ENCODE measurements at places on chromosomes 7 and 10.

DNA sequence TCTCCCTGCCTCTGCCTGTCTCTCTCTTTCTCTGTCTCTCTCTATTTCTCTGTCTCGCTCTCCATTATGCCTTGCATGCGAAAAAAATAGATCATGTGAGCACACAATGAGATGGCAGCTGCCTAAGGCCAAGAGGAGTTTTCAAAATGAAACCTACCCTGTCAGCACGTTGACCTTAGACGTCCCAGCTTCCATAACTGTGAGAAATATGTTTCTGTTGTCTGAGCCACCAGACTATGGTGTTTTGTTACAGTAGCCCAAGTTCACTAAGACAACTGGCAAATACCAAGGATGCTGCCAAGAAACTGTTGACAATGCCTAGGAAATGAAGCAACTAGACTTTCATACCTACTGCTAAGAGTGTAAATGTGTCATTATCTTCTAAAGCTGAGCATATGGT, 70.6 kb upstream of the PLXDC2 start:
- DNase-seq, result no peak

DNA sequence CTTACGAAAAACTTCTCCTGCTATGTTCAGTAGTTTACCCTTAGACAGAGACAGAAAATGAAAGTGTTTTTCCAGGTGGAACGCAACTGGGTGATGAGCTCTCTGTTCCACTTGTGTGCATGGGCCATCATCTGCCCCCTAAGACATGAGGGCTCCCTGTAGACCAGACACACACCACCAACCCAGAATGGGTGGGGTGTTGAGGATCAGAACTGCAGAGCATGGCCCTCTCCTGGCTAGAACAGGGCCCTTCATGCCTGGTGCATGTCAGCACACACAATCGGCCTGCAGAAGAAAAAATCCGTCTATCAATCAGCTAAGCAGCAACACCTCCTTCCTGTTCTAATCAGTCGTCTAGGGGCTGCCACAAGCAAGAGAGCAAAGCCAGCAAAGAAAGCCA, 186.2 kb upstream of the INHBA start:
- DNase-seq, result no peak

DNA sequence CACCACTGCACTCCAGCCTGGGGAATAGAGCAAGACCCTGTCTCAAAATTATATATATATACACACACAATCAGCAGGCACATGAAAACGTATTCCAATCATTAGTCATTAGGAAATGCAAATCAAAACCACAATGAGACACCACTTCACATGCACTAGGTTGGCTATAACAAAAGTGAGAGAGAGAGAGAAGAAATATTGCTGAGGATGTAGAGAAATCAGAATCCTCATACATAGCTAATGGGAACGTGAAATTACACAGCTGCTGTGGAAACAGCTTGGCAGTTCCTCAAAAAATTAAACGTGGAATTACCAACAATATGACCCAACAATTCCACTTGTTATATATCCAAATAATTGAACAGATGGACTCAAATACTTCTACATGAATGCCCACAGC, 43.3 kb upstream of the CNNM1 start:
- peak; percentile 8 for DNase-seq

GRCh38 chr10:44757551-44758205, 153.5 kb upstream of the TMEM72 start:
- no peak for DNase-seq

DNA sequence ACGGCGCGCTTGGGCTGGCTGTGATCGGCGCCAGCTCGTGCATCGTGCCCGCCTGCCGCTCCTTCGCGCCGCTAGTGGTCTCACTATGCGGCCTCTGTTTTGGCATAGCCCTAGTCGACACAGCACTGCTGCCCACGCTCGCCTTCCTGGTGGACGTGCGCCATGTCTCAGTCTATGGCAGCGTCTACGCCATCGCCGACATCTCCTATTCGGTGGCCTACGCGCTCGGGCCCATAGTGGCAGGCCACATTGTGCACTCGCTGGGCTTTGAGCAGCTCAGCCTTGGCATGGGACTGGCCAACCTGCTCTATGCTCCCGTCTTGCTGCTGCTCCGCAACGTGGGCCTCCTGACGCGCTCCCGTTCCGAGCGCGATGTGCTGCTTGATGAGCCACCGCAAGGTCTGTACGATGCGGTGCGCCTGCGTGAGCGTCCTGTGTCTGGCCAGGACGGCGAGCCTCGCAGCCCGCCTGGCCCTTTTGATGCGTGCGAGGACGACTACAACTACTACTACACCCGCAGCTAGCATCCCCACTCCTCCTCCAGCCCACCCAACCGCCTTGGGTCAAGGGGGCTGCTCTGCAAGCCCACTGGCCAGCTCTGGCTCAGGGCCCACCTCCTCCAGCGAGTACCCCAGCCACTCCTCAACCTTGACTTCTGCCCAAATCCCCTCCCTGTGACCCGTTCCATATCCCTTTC, 1.9 kb downstream of the SLC18A3 start:
- no peak for DNase-seq

- no peak for DNase-seq
These were observed 13.4 kb upstream of the RASSF4 start for GRCh38 chr10:44946205-44946604.

GRCh38 chr10:131641231-131641630, 259.6 kb upstream of the PPP2R2D start:
- peak; percentile 21 for DNase-seq

GRCh38 chr7:142405122-142405765, 147.4 kb upstream of the PRSS58 start:
- no peak for DNase-seq

GRCh38 chr10:132898391-132899053, 43.8 kb downstream of the CFAP46 start:
- DNase-seq, result no peak

DNA sequence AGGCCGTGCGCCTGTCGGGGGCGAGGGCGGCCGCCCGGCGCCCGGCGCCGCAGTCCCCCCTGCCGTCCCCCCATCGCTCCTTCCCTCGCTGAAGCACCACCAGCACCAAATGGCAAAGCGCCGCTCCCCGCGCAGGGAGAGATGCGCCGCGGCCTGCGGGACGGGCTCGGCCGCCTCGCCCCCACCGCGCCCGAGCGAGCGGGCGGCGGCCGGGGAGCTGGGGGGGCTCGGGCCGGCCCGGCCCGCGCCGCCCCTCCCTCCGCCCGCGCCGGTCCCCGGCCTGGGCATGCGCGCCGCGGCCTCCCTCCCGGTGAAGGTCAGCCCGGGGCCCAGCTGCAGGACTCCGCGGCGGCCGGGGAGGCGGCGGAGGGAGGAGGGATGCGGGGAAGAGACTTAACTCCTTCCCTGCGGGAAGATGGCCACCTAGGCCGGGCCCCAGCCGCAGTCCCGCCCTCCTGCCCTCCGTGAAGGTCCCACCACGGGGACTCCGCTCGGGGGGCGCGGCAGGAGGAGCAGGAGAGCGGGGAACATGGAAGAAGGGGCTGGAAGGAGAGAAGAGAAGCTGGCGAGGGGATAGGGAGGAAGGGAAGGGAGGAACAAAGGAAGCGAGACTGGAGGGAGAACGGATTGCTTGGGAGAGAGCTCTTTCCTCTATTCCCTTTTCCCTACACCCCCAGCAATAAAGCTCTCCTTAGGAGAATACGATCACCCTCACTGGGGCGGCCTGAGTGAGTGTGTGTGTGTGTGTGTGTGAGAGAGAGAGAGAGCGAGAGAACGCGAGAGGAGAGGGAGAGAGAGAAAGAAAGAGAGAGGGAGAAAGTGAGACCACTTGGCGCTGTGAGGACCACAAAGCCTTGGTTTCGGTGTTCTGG, 3.4 kb upstream of the SMARCD3 start:
- peak; percentile 75 for DNase-seq

DNA sequence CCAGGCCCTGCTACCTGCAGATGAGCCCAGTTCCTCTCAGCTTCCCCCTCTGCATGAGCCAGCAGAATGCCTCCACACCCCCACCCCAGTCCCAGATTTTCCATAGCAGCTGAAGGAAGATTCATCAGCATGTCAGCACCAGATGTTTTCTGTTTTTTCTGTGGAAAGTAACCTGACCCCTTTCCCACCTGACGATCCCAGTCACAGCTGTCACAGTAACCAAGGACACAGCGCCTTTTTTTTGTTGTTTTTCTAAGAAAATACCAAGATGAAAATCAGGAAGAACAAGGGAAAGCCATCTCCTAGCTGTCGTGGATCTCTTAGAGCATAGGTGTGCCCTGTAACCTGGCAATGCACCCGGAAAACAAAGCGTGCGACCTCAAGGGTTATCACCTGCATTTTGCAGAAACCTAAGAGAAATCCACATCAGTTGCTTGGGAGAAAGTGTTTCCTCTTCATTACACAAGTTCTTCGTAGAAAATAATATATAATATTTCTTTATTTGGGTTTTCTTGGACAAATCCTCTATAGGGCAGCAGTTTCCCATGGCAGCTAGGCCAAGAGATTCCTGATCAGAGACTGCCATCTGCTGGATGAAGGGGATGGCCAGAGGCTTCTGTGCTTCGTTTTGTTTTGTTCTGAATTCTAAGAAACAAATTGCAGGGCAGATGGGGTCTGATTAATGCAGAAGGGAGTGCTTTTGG, 401.9 kb downstream of the TNS3 start:
- DNase-seq, result peak; percentile 35

- no peak for DNase-seq
These were observed 42.8 kb downstream of the AP5Z1 start for GRCh38 chr7:4818000-4818794.

DNA sequence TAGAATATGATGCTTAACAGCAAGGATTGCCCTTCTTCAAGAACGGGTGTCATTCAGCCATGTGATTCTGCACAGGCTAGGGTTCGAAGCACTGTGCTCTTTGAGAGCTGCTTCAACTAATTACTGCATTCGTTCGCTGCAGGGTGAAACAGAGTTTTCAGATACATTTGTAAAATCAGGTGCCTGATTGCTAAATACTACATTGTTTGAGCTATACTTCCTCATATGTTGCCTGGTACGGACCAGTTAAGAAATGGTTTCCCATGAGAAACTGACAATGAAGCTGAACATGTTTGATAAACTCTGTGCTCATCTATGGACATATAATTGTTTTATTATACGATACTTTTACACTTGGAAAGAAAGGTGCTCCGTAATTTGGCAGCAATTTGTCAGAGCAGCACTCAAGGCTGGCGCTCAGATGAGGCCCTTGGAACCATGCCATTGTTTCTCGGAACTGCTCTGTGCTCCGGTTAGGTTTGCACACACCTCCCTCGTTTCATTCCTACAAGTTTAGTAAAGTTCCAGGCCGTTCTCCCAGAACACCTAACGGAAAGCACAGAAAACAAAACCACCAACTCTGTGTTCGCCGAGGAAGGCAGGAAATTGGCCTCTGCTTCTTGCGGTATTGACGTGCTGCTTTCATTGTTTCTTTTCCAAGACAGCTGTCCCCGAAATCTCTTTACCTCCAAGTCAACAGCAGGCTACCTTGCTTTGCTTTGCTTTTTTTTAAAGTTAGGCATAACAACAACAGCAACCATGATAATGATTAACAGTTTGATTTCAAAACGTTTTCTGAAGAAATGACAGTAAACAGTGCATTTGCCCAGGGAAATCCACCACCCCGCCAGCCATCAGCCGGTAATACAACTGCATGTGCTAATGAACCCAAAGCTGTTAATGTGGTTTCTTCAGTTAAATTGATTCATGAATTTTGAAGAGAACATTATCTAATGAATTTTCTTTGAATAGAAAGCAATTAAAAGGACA, 206.9 kb downstream of the EBF3 start:
- no peak for DNase-seq

DNA sequence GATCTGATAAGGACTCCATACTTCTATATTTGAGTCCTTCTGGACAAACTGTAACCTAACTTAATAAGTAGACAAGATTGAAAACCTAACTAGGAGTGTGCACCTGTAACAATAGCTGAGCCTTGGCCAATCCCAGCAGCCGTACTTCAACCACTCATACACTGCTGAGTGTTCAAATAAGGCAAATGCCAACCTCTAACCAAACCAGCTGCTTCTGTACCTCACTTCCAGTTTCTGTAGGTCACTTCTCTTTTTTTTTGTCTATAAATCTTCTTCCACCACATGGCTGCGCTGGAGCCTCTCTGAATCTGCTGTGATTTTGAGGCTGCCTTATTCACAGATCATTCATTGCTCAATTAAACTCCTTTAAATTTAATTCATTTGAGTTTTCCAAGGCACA, 753.2 kb downstream of the DNAJB9 start:
- no peak for DNase-seq

- DNase-seq, result no peak
These were observed 362.8 kb downstream of the PHF14 start for GRCh38 chr7:11336432-11336831.

DNA sequence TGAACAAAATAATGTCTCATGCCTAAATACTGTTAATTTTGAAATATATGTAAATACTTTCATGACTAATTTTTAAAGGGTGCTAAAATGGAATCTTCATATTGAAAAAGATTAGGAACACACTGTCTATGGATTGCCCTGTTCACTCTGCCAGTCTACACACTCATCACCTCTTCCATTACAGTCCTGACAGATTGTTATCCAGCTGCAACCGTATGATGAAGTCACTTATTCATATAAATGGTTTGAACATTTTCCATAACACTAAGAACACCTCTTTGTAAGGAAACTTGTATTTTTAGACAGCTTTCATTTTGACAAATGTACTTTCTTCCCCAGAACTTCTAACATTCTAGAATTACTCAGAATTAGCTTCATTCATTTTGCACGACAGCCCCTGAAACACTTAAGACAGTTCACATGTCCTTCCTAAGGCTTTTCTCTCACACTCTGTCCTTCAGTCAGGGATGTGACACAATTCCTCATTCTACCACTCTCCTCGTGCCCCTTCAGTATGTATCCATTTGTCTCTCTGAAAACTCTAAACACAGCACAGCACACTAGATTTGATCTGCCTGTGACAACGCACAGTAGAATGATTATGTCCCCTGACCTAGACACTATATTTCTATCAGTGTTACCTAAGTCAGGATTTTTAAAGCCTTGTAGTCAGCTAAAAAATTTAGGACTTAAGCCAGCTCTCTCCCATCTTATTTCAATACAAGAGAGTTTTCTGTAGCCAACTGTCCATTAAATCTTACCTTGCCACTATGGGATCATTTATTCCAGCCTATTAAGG, 71.9 kb downstream of the ORC5 start:
- no peak for DNase-seq
